T-cell (primary cell): ENCODE measurements at places on chromosomes 11 and 22.

- DNase-seq, result no peak
Observed at GRCh38 chr22:49159711-49160110, 668.0 kb downstream of the BRD1 start.

- no peak for DNase-seq
Observed at GRCh38 chr11:94303966-94304958, at the start of gene IZUMO1R. TSS of gene IZUMO1R (plus strand) at chr11:94304580. CDS start at chr11:94305637, 1,057 bp downstream.

GRCh38 chr11:132347156-132348090, 977.0 kb downstream of the NTM start:
- DNase-seq, result no peak

- no peak for DNase-seq
Observed at GRCh38 chr11:2621894-2622293, 77.9 kb downstream of the KCNQ1OT1 start.

DNA sequence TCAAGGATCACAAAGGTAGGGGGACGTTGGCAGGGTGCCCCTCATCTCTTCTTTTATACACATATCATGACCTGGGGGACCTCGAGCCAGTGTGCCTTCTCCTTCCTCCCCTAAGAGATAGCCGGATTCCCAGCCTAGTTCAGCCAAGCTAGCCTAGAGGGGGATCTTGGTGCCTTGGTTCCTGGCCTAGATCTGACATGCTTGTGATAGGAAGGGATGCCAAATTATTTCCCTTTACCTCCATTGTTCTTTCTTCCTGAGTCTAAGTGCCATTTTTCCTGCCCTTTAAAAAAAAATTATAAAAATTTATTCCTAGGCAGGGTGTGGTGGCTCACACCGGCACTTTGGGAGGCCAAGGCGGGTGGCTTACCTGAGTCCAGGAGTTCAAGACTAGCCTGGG, 7.0 kb upstream of the HINFP start:
- no peak for DNase-seq

GRCh38 chr11:32396331-32396730, 39.0 kb downstream of the WT1 start:
- no peak for DNase-seq

GRCh38 chr11:17496406-17496805, 19.8 kb upstream of the ABCC8 start:
- DNase-seq, result no peak

- no peak for DNase-seq
Observed at GRCh38 chr11:78337554-78337924, 80.1 kb downstream of the GAB2 start.

- DNase-seq, result no peak
Observed at GRCh38 chr22:48952256-48953102, 875.2 kb downstream of the BRD1 start.

- DNase-seq, result no peak
Observed at GRCh38 chr11:83542861-83543260, 256.7 kb upstream of the CCDC90B start.

- no peak for DNase-seq
Observed at GRCh38 chr11:20109731-20110445, 50.4 kb downstream of the DBX1 start.

DNA sequence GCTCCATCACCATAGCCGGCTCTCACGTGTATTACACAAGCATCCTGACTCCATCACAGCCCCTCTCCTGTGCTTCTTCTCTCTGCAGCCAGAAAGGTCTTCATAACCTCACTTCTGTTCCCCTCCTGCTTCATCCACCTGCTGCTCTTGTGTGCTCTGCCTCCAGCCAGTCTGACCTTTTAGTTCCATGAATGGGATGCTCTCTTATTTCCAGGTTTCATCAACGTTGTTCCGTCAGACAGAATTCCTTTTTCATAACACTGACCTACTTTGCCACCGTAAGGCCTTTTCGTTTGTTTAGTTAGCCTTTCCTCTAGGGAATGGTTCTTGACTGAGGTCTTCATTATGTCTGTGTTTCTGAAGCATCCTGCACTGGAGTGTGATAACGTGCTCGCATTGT, 18.8 kb downstream of the GRAMD1B start:
- DNase-seq, result no peak

- DNase-seq, result no peak
Observed at GRCh38 chr11:15390857-15391256, 276.1 kb downstream of the INSC start.

- no peak for DNase-seq
Observed at GRCh38 chr22:19164425-19164824, 14.1 kb downstream of the SLC25A1 start.

- DNase-seq, result no peak
Observed at GRCh38 chr22:32720924-32721323, 80.6 kb upstream of the TIMP3 start.

DNA sequence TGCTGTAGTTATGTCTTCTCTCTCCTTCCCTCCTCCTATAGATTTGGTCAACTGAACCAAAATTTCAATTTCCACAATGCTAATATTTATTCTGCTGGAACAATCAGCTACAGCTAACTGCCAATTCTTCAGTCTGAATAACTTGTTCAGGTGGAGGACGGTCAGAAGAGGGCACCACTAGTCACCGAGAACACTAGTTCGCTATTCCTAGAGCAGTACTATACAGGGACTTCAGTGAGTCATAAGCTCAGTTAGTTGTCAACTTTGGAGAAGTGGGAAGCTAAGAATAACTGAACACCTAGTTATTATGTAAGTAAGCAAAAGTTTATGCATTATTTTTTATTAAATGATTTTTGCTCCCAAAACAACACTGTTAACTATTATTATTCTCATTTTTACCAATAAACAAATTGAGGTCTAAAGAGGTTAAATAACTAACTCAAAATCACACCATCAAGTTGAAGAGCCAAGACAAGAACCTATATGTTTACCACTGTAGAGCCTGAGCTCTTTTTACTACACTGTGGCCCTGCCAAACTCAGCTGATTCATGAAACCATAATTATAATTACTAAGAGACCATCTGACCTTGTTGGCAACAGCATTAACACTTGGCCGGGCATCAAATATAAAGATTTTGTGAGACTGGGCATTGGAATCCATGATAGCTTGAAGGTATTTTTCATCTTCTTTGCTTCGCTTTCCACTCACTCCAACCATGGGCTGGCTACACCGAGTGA, 59.0 kb downstream of the CEP57 start:
- DNase-seq, result no peak

- DNase-seq, result no peak
Observed at GRCh38 chr11:76916712-76917111, 56.0 kb downstream of the ACER3 start.

DNA sequence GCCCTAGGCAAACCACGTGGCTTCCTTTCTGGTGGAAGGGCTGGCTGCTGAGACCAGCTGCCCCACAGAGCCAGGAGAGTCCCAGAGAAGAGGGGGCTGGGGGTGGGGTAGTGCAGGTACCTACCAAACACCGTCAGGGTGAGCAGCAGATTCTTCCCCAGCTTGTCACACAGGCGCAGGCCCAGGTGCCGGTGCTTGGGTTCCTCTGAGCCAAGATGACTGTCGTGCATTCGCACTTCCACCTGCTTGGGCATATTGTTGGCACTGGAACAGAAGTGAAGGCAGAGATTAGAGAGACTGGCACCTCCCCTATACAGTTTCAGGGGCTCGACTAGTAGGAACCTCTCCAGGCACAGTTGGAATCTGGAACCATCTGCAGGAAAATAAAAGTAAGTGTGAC, 102.1 kb downstream of the SLC1A2 start:
- no peak for DNase-seq

DNA sequence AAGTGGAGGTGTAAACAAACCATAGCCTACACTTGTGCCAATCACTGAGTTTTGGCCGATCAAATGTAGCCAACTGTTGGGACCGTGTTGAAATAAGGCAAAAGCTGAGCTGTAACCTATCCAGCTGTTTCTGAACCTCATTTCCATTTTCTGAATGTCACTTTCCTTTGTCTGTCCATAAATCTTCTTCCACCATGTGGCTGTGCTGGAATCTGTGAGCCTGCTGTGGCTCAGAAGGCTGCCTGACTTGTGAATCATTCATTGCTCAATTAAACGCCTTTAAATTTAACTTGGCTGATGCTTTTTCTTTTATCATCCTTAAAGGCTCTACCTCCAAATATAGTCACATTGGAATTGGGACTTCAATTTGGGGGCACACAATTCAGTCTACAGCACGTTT, 203.1 kb upstream of the MPPED2 start:
- DNase-seq, result no peak

DNA sequence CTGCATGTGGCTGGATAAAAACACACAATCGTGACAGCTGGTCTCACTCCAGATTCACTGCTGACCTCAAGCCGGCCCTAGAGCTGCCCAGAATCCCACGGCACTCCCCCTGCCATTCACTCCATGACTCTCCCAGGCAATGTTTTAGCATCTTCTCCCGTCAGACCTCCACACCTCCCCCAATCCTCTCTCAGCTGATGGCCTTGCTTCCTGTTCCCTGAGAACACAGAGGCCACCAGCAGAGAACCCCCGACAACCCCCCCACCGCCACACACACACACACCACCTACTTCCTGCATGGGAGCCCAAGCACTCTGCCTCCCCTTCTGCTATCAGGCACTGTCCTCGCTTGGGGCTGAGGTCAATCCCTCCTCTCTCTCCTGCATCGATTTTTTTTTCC, 9.3 kb downstream of the TNKS1BP1 start:
- DNase-seq, result no peak

DNA sequence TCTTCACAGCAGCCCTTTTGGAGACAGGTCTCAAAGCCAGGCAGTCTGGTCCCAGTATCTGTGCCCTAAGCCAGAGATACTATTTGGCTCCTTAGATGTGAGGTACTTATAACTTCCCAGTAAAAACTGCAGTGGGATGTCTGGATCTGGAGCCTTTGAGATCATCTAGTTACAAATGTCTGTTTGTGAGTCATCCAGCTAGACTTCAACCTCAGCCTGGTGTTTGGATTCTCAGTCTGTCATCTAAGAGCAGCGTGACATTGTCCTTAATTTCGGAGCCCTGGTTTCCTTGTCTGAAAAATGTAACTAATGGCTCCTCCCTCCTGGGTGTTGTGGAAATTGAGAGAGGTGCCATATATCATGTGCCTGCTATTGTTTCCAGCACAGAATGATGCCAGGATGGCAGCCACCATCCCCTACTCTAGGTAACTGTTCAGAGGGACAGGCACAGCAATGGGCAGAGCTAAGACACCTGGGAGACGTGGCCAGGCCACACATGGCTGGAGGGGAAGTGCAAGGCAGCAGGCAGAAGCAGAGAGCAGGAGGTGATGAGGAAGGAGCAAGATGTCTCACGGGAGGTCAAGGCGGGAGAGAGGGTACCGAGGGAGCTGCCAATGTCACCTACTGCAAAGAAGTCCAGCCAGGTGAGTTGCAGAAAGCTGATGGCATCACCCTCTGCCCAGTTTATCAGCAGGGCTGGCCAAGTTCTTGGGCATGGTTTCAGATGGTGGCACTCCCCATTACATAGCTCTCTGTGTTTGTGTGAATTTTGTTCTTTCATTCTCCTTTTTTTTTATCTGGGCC, 20.6 kb upstream of the ST3GAL4 start:
- no peak for DNase-seq

DNA sequence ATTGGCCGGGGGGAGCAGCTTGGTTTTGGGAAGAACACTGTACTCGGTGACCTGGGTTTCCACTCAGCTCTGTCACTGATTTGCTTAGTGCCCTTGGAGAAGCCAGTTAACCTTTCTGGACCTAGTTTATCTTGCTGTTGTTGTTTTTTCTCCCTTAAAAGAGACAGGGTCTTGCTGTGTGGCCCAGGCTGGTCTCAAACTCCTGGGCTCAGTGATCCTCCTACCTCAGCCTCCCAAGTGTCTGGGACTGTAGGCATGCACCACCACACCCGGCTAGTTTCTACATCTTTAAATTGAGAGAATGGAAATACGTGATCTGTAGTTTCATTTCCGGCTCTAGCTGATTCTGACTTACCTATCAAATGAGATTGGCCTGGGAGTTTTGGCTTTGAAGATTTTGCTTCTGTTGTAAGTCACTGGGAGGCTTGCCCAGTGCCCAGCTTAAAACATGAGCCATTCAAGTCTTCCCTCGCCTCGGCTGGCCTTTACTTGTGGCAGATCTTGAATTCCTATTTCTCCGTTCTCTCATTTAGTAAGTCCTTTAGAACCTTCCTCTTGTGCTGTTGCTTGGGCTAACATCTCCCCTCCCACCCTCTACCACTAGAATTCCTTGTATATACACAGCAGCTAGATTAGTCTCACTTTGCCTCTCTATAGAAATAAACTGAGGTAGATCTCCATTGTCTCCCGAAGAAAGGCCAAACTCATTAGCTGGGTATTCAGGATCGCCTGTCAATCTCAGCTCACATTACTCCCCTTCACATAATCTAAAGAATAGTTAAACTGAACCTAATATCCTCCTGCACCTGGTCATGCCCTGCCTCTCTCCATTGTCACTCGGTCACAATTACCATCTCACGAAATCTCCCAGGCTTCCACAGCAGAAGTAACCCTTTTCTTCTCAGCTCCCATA, 87.7 kb upstream of the SLC25A18 start:
- DNase-seq, result no peak

DNA sequence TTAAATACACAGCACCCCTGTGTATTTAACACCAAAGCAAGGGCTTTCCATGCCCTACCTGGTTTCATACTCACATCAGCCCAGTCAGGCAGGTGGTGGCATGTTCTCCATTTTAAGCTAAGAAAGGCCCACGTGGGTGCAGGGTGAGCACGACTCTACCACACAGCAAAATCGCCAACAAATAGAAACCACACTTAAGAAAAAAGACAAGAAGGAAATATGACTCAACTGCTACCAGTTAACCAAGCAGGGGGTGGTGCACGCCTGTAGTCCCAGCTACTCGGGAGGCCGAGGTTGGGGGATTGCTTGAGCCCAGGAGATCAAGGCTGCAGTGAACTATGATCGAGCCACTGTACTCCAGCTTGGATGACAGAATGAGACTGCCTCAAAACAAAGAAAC, 35.2 kb upstream of the TFIP11 start:
- DNase-seq, result no peak

GRCh38 chr11:80031014-80031600, 590.3 kb upstream of the TENM4 start:
- no peak for DNase-seq

GRCh38 chr11:102603576-102603975, 21.6 kb downstream of the MMP20 start:
- no peak for DNase-seq

GRCh38 chr22:38239101-38239761, 33.6 kb downstream of the TMEM184B start:
- no peak for DNase-seq

DNA sequence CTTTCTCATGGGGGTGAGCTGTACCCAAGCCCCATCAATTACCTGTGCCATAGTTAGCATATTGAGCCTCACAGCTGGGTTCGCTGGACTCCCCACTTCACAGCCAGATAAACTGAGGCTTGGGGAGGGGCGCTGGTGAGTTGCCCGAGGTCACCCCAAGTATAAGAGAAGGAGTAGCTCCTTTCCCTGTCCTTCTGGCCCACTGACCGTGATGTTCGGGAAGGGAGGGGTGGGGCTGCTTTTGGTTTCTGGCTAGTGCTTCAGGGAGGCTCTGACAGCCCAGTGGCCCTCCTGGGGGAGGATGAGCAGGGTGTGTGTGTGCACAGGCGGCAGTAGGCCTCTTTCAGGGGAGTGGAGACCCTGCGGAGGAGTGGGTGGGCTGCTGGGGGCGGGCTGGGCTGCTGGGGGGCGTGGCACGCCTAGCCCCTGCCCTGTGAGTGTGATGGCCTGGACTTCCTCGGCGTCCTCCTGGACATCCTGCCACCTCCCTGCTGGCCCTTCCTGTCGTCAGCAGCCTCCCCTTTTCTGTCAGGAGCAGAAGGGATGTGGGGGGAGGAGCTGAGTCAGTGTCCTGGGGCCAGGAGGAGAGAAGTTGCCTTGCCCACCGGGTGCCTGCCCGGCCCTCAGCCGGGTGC, 50.3 kb downstream of the TRIOBP start:
- no peak for DNase-seq
